ENCODE measurements at places on chromosomes 1 and 21. TPM values are rescaled to one million over a fixed set of nuclear protein-coding genes. Genes with fewer than 3 reads are reported as not detected.

- DNase-seq: no peak
Observed at GRCh38 chr1:12113433-12114339, 50.6 kb downstream of the TNFRSF8 start.

GRCh38 chr1:34270181-34270580, 93.5 kb downstream of the C1orf94 start:
- DNase-seq: no peak

AADACL3 gene
- not detected for total RNA-seq

DNA sequence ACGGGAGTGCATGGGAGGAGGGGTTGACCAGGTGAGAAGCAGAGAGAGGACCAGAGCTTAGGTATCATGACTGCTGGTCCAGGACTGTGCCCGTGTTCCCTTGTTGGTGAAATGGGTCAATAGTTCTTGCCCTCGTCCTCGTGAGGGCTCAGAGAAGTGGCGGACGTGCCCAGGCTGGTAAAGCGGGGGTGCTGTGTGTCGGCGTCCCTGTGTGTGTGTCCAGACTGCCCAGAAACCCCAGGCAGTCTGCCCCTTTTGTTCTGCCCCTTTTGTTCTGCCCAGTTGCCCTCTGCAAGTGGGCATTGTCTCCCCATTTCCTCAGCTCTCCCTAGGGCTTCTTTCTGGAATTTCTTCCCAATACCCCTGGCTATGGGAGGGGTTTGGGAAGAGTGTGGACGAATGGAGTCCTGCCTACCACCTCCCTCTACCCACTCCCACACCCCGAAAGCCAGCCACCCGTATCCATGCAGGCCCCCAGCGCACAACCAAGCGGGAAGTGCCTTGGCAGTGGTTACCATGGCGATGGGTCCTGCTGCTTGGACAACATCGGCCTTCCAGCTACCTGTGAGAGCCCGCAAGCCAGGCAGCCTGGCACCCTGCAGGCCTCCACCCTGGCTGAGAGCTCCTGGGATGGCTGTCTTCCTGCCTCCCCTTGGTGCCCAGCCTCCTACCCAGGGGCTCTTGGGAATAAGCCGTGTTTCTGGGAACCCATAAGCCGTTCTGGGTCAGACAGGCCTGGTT, 34.7 kb downstream of the ACOT11 start:
- no peak for DNase-seq

GRCh38 chr21:46334351-46335140, 10.6 kb downstream of the PCNT start:
- no peak for DNase-seq

DNA sequence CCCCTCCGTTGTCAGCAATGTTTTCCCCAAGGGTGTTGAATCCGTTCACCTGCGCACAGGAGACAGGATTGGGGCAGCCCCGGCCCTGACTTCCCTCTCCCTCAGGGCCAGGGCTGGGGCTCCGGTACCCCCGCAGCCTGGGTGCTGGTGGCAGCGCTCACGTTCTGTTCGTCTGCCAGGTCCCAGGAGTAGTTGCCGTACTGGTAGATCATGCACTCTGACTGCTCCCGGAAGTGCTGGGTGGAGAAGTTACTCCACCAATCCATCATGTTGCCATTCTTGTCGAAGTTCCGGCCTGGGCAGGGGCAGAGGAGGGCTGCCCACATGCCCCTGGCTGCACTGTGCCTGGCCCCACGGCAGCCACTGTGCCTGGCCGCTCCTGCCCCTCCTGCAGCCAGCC, 6.1 kb downstream of the PRXL2B start:
- DNase-seq: no peak

- DNase-seq: no peak
Observed at GRCh38 chr1:60681095-60681860, 401.1 kb upstream of the NFIA start.

ZMYND12 gene
- 2.2 TPM for total RNA-seq

- DNase-seq: no peak
Observed at GRCh38 chr1:41355761-41356160, 5.5 kb upstream of the FOXO6 start.

DNA sequence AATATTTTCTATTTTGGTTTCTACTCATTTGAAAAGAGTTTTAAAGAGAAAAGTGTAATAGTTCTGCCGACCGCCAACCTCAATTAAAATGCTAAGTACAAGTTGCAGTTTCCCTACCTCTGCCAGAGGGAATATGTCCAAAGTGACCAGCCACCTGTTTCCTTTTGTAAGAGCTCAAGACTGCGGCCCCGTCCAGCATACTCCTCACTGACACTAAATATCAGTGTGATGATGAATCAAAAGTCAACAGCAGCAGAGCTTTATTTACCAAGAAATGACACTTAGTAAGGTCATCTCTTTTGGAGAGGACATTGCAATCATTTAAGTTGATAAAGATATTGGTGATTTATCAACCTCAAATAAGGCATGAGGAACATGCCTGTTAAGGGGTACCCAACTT, 57.4 kb upstream of the NRIP1 start:
- no peak for DNase-seq

TLCD4 gene
- 3.7 TPM for total RNA-seq

MCOLN3 gene
- 29.2 TPM for total RNA-seq

DNA sequence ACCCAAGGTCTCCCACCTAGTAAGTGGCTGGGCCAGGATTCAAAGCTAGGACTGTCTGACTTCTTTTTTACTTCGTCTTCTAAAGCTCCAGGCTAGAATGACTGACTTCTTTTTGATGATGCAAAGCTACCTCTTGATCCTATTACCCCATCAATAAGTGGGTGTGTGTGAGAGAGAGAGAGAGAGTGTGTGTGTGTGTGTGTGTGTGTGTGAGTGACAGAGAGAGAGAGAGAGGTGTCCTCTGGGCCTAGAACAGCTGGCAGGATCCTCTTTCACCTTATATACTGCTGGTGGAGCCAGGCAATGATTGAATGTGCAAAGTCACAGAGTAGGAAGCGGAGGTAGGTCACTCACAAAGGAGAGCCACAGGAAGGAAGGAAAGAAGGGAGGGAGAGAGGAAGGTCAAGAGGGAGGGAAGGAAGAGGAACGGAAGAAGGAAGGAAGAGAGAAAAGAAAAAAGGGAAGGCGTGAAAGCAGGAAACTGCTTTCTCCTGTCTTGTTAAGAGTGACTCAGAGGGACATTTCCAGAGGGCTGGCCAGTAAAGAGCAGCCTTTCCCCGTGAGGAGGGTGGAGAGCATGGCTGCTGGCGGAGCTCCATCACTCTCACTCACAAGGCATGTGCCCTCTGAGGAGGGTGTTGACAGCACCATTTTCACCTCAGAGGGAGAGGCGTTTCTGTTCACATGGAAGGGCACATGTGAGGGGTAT, 68.9 kb downstream of the CDC7 start:
- DNase-seq: peak; percentile 38

GRCh38 chr1:221712198-221712684, 29.6 kb downstream of the DUSP10 start:
- DNase-seq: no peak

GRCh38 chr21:36550761-36551160, 70.8 kb upstream of the CLDN14 start:
- no peak for DNase-seq

DNA sequence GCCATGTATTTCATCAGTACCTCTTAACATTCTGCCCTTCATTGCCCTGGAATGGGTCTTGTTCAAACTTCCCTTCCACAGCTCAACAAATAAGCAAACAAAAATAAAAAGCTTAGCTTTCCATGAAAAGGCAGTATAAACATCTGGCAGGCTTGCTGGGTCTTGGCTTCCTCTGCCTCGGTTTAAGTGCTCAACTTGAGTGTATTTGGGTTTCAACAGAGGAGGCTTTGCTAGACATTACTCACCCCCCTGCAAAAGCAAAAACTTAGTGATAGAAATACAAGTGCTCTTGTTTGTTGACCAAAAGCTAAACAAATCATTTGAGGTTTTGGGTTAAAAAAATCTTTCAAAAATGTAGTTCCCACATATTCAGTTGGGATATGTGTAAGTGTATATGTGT, 518.5 kb downstream of the PLPP3 start:
- no peak for DNase-seq

GCLM gene
- total RNA-seq: 43.2 TPM

- DNase-seq: no peak
Observed at GRCh38 chr1:33032126-33032869, 4.4 kb downstream of the AK2 start.
